Breast epithelium (tissue), 4 donors: ENCODE measurements at places on chromosomes 5 and 9. TPM values are rescaled to one million over a fixed set of nuclear protein-coding genes. Genes with fewer than 3 reads are reported as not detected.

The LSM11 gene
- 1.8 TPM for total RNA-seq

The TSLP gene
- 1.6 TPM for total RNA-seq

The NRARP gene
- total RNA-seq, result 3.5 TPM

The IL9 gene
- not detected for total RNA-seq

The PCDHB16 gene
- total RNA-seq, result 11.8 TPM

The RMRP gene
- total RNA-seq, result 2,058 TPM

The SV2C gene
- total RNA-seq, result 0.59 TPM

DNA sequence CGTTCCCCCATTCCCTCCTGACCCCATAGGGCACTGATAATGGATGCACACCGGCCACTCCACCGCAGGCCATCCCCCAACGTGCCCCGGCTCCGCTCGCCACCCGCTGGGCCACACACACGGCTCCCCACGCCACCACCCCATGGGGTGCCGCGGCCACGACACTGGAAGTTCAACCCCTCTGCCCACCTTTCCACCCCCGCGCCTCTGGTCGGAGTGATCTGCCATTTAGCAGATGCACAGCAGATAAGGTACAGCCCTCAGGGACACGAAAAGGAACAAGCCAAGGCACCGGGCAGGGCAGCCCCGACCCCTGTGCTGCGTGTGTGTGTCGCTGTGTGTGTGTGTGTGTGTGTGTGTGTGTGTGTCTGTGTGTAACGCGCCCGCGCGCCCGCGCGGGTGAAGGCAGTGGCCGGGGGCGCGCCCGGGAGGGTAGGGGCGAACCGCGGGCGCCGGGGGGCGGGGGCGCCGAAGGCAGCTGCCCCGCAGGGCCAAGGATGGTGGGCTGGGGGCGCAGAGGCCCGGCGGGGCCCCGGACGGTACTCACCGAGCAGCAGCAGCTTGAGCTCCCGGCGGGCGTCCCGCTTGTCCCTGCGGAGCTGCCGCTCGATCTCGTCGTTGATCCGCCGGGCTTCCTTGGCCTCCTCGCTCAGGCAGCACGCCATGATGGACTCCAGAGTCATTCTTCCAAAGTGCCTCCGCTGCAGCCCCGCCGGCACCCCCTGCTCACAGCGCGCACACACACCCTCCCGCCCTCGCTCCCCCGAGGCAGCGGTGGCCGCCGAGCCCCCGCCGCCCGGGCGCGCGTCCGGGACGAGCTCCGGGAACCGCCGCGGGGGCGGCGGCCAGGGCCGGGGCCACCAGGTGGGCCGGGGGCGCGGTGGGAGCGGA lies 813 bp downstream of the GNAQ start:
- no peaks in the 10 kb centered on the region for H3K36me3 ChIP-seq
- peak; percentile 35 for DNase-seq
- H3K27me3 ChIP-seq, result no peaks in the 10 kb centered on the region

- H3K4me1 ChIP-seq, result no peaks in the 10 kb centered on the region
- H3K27ac ChIP-seq, result no peak overlapping the region
- no peak overlapping the region for H3K4me3 ChIP-seq
- peaks cover 5% of the 10 kb centered on the region for H3K36me3 ChIP-seq
- no peaks in the 10 kb centered on the region for H3K27me3 ChIP-seq
Observed at GRCh38 chr5:122815218-122815767, 30.1 kb upstream of the SNX24 start.

GRCh38 chr9:91411096-91411771 lies 12.4 kb downstream of the NFIL3 start:
- H3K27me3 ChIP-seq, result no peaks in the 10 kb centered on the region
- DNase-seq, result no peak
- H3K4me3 ChIP-seq, result no peak overlapping the region
- H3K27ac ChIP-seq, result no peak overlapping the region
- peaks cover 7% of the 10 kb centered on the region for H3K36me3 ChIP-seq

DNA sequence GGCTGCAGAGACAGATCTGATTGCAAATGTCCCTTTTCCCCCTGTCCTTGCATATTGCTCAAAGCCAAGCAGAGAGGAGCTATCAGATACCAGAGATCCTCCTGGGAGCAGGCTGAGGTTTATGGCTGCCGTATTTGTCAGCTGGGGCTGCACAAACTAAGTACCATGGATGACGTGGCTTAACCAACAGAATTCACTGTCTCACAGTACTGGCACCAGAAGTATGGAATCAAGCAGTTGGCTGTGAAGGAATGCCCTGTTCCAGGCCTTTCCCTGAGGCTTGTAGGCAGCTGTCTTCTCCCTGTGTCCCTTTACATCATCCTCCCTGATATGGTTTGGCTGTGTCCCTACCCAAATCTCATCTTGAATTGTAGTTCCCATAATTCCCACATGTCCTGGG lies 2.6 kb downstream of the CFAP90 start:
- no peaks in the 10 kb centered on the region for H3K27me3 ChIP-seq
- DNase-seq, result no peak
- H3K36me3 ChIP-seq, result no peaks in the 10 kb centered on the region

DNA sequence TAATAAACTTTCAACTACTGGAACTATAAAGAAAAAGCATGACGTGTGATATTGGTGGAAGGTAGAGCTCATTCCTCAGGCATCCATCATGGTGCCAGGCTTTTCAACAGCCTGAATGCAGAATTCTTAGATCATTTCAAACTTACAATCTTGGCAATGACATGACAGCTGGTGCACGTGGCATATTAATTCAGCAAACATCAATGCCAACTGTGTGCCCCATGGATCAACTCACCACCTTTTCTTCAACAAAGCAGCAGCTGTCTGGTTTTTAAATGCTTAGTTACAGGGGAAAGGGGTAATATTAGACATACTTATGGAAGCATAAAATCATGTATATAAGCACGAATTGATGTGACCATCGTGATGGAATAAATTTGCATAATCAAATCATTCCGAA lies 56.0 kb upstream of the OR13F1 start:
- no peaks in the 10 kb centered on the region for H3K36me3 ChIP-seq
- no peaks in the 10 kb centered on the region for H3K27me3 ChIP-seq
- no peak overlapping the region for H3K27ac ChIP-seq
- H3K4me1 ChIP-seq, result no peaks in the 10 kb centered on the region
- DNase-seq, result no peak
- H3K4me3 ChIP-seq, result no peak overlapping the region

DNA sequence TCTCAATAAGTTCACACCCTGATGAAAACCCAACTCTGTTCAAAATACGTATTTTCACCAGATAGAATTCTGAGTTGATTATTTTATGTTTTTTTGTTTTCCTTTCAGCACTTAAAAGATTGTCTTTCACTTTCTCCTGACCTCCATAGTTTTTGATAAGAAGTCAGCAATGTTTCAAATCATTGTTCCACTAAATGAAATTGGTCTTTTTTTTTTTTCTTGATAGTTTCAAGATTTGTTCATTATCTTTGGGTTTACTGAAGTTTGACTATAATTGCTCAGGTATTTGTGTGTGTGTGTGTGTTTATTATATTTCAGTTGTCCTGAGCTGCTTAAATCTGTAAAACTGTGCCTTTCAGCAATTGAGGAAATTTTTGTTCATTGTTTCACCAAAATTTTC lies 498.7 kb downstream of the TLE1 start:
- H3K4me3 ChIP-seq, result no peak overlapping the region
- no peaks in the 10 kb centered on the region for H3K27me3 ChIP-seq
- no peak for DNase-seq
- no peak overlapping the region for H3K27ac ChIP-seq
- H3K4me1 ChIP-seq, result no peaks in the 10 kb centered on the region
- no peaks in the 10 kb centered on the region for H3K36me3 ChIP-seq

- no peak overlapping the region for H3K27ac ChIP-seq
- H3K36me3 ChIP-seq, result no peaks in the 10 kb centered on the region
- no peaks in the 10 kb centered on the region for H3K4me1 ChIP-seq
- H3K4me3 ChIP-seq, result no peak overlapping the region
- DNase-seq, result no peak
Observed at GRCh38 chr9:8816361-8816760, 1016.8 kb upstream of the DMAC1 start.

DNA sequence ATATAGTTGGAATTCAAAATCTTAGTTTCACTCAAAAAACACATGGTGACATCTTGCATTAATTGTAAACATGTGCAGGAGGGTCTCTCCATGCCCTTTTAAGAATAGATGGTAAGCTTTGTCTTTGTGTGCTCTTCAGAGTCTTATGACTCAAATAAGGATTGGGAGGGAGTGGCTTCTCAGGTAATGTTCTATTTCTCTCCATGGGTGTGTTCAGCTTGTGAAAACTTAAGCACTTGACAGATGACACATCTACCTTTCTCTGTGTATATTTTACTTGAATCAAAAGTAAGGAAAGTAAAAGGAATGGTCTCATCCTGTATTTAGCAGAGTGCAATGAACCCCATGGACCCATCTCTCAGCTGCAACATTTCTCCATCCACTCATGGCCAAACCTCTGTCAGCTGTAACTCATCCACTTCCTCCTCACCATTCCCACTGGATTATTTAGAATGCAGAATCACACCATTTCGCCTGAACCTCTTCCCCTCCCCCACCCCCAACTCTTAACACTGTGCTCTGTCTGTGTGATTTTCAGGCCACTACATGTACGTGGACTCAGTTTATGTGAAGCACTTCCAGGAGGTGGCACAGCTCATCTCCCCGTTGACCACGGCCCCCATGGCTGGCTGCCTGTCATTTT lies 82.1 kb downstream of the MAMDC2 start:
- no peak overlapping the region for H3K4me3 ChIP-seq
- H3K27ac ChIP-seq, result no peak overlapping the region
- no peaks in the 10 kb centered on the region for H3K27me3 ChIP-seq
- no peaks in the 10 kb centered on the region for H3K4me1 ChIP-seq
- no peak for DNase-seq

DNA sequence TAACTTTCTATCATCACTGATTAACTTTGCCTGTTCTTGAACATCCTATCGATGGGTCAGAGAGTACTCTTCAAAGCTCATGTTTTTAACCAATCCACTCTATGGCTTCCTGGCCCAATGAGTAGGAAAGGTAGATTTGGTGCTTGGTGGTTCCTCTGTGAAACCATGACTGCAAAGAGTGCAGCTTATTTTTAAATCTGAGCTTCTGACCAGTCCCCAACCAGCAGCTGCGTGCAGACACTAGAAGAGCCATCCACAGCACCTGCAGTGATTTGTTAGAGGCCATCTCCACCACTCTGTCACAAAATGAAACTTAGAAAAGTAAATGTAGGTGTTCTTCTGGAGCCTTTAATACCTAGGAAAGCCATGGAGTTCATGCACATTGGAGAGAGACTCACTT lies 107.3 kb upstream of the WWC1 start:
- H3K27me3 ChIP-seq, result no peaks in the 10 kb centered on the region
- H3K27ac ChIP-seq, result no peak overlapping the region
- no peaks in the 10 kb centered on the region for H3K36me3 ChIP-seq
